Umbilical cord (tissue), 2 donors: ENCODE measurements at places on chromosomes 2 and 18. TPM values are rescaled to one million over a fixed set of nuclear protein-coding genes. Genes with fewer than 3 reads are reported as not detected.

Gene FSIP2
- 46.2 TPM for total RNA-seq

GRCh38 chr18:59026364-59026763 is 113.3 kb upstream of the SEC11C start:
- DNase-seq: no peak

DNA sequence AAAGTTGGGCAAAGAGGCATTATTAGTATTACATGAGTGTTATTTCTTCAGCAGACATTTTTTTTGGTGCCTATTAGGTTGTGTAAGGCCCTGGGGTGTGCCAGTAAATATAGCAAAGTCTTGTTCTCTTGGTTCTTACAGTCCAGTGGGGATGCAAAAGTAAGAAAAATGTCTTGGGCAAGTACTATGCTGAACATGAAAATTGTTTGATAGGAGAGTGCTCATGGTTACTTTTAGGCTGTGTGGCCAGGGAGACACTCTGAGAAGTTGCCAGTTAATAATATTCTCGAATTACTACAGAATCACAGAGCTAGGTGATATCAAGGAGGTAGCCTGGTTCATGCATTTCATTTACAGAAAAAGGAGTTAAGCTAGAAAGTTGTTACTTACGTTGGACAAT is 1.9 kb downstream of the AGFG1 start:
- DNase-seq: no peak

Gene SPIRE1
- total RNA-seq: 22.1 TPM

GRCh38 chr18:74248189-74248588 is 43.6 kb downstream of the CYB5A start:
- no peak for DNase-seq
